NB4 (cell line): ENCODE measurements at places on chromosomes 5 and 9.

- DNase-seq, result no peak
Observed at GRCh38 chr5:7494481-7495130, 98.7 kb downstream of the ADCY2 start.

DNA sequence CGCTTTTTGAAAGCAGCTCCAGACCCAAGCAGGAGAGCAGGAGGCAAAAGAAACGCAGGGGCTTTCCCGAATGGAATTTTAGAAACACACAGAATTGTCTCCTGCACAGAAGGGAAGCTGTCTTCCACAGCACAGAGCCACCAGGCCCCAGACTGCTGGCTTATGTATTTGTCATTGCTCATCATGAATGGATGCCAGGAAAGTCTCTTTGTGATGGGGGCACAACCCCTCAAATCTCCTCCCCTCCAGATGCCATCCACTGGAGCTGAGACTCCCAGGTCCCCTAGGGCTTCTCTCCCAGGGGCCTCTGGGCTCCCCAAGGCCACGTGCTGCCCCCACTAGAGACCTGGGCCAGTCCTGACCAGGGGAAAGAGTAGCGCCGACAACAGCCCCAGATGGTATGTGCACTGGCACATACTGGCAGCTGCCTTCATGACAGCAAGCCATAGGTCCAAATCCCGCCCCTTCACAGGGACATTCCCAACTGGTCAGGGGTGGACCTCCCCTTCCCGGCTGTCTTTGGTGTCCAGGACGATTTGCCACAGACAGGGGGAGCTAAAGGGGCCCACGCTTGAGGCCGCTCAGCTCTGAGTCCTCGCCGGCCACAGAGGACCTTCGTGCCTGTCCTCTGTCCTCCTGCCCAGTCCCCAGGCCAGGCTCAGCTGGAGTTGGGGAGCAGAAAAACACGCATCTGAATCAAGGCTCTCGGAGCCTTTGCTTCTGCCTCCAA lies 127.8 kb downstream of the KCNIP1 start:
- DNase-seq, result no peak

DNA sequence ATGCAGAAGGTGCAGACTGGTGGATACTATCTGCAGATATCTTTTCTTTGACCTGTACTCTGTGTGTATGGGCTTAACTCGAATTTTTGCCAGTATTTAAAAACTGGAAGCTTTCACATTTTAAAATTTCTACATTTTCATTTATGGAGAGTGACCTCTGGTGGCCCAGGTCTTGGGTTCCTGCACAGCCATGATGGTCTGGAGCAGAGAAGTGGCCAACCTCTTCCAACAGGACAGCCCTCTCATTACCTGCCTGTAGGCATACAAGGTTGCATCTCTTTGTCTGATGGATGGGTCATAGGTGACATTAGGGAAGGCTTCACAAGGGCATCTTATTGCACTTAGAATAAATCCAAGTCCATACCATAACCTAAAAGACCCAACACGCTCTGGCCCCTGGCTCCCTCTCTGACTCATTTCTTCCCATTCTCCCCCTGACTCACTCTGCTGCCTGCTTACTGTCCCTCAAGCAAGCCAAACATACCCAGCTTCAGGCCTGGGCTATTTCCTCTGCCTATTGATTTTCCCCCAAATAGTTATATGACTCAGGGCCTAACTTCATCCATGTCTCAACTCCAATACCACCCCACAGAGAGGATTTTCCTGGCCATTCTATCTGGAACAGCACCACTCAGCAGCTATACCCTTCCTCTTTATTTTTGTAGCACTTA lies 113.3 kb upstream of the SLC1A3 start:
- no peak for DNase-seq

GRCh38 chr5:124462751-124463150 lies 283.7 kb downstream of the ZNF608 start:
- no peak for DNase-seq

GRCh38 chr5:32311404-32312196 lies 1.1 kb downstream of the MTMR12 start:
- peak; percentile 35 for DNase-seq

DNA sequence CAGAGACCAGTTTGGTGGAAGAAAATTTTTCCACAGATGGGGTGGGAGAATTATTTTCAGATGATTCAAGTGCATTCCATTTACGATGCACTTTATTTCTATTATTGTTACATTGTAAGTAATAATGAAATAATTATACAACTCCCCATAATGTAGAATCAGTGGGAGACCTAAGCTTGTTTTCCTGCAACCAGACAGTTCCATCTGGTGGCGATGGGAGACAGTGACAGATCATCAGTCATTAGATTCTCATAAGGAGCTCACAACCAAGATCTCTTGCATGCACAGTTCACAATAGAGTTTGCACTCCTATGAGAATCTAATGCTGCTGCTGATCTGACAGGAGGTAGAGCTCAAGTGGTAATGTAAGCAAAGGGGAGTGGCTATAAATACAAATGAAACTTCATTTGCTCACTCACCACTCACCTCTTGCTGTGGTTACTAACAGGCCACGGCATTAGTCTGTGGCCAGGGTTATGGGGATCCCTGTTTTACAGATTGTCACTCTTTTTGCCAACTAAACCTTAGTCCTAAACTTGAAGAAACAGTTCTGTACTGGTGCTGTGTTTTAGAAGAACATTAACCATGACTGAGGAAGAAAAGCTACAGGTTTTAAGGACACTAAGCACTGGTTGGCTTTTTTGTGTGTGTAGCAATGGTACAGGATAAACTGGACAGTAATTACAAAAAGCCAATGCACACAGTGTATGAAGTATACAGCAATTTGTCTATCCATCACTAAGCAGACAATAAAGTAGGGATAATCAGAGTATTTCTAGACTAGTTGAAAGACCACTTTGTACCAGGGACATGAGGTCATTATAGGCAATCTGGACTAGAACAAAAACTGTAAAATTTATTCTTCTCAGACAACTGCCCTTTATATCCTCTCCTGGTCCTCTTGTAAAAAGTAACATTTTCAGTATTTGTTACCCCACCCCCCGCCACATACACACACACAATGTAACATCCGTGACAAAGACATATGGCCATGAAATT lies 9.9 kb downstream of the TMEM232 start:
- no peak for DNase-seq

- no peak for DNase-seq
Observed at GRCh38 chr5:148713735-148714508, 59.6 kb upstream of the HTR4 start.

- DNase-seq, result no peak
Observed at GRCh38 chr5:34501840-34502239, 154.3 kb upstream of the RAI14 start.

GRCh38 chr5:73540192-73540591 lies 25.2 kb downstream of the ANKRA2 start:
- DNase-seq, result no peak

- peak; percentile 34 for DNase-seq
Observed at GRCh38 chr9:18423791-18424531, 50.0 kb upstream of the ADAMTSL1 start.

DNA sequence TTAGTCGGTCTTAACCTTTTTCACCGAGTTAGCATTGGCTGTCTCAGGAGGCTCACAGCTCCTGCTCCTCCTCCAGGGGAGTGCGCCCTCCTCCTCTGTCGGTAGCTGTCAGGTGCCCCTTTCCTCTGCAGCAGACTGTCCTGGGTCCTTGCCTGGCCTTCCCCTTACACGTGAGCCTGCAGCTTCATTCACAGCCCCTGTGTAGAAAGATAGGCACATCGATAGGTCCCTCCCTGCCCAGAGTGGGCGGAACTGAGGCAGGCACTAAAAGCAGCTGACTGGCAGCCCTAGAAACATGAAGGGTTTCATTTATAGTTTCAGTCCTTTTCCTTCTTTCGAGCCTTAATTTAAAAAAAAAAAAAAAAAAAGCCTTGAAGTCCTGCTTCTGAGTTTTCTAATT lies 17.2 kb downstream of the TENT4A start:
- no peak for DNase-seq

- no peak for DNase-seq
Observed at GRCh38 chr5:38226091-38226490, 32.3 kb upstream of the EGFLAM start.

DNA sequence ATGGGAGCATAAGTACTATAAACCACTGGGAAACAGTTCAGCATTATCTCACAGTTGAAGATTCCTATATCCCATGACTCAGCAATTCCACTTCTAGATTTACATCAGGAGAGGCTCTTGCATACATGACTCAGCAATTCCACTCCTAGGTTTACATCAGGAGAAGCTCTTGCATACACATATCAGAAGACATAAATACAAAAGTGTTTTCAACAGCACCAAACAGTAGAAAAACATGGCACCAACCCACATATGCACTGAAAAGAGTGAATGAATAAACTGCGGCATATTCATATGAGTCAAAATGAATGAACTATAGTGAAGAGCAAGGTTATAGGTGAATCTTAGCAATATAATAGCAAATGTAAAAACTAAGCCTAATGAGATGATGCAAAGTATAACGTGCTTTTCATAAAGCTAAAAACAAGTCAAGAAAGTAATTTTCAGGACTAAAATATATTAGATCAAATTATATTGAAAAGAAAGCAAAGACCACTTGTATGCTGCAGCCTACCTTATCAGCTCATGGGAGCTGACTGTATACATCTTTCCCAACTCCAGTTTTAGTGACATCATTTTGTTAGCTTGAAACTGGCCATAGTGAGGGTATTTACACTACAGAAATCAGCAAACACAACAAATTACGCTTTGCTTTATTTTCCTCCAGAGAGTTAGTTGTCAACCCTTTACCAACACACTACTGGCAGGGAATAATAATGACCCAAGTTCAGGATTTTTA lies 95.8 kb downstream of the ANKRD18B start:
- DNase-seq, result peak; percentile 86

DNA sequence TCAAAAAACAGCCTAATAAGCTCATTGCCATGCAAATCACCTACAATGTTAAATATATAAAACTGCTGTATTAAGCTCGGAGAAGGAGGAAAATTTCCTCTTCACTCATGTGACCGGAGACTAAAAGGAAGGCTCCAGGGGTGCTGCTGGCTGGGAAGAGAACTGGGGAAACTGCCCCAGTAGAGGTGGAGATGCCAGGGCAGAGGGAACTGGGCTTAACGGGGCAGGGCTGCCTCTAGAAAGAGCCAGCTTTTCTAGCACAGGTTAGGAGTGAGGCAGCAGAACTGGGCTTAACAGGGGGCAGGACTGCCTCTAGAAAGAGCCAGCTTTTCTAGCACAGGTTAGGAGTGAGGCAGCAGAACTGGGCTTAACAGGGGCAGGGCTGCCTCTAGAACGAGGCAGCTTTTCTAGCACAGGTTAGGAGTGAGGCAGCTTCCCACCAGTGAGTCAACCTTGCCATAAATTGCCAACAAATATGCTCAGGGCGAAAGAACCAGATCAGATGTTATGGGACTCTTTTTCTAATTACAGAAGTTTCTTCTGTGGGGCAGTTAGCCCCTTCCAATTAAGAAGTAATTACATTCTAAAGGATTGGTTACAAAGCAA lies 115.3 kb downstream of the FANCC start:
- no peak for DNase-seq

- DNase-seq, result no peak
Observed at GRCh38 chr9:20726144-20726543, 42.1 kb downstream of the FOCAD start.

- peak; percentile 2 for DNase-seq
Observed at GRCh38 chr5:127650649-127651048, 1.8 kb downstream of the CTXN3 start.

DNA sequence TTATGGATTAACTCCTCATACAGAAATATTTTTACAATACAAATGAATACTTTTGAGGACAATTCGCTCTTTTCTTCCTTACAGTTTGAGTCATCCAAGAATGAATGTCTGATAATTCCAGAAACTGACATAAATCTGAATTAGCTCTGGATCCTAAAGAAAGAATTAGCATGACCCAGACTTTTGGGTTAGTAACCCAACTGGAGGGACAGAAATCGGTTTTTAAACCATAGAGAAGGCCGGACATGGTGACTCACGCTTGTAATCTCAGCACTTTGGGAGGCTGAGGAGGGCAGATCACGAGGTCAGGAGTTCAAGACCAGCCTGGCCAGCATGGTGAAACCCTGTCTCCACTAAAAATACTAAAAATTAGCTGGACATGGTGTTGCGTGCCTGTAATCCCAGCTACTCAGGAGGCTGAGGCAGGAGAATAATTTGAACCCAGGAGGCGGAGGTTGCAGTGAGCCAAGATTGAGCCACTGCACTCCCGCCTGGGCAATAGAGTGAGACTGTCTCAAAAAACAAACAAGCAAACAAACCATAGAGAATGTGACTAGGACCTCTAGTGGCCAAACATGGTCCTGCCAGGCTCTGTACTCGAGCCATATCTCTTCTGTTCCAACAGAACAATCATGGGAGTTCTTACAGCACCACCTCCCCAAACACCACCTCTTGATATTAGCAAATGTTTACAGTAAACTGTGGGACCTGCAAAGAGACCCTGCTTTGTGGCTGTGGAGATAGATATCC lies 44.8 kb downstream of the LURAP1L start:
- DNase-seq, result peak; percentile 44

DNA sequence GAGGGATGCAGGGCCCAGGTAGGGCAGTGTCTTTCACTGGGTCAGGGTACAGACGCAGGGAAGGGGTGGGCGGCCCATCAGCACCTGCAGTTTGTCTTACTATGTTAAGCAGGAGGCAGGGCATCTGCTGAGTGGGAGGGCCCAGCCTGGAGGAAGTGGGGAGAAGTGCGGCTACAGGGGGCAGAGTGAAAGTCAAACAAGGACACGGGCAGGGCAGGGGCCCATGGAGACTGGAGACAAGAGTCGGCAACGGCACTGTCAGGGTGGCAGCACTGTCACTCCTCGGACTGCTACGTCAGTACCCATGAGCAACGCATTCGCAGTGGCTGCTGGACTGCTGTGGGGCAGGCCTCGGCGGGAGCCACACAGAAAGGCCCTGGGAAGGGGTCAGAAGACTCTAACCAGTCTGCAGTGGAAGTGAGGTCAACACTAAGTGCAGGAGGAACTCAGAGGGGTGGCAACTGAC lies 19.7 kb downstream of the CAMSAP1 start:
- peak; percentile 96 for DNase-seq

GRCh38 chr5:137666461-137666850 lies 69.4 kb downstream of the KLHL3 start:
- no peak for DNase-seq

DNA sequence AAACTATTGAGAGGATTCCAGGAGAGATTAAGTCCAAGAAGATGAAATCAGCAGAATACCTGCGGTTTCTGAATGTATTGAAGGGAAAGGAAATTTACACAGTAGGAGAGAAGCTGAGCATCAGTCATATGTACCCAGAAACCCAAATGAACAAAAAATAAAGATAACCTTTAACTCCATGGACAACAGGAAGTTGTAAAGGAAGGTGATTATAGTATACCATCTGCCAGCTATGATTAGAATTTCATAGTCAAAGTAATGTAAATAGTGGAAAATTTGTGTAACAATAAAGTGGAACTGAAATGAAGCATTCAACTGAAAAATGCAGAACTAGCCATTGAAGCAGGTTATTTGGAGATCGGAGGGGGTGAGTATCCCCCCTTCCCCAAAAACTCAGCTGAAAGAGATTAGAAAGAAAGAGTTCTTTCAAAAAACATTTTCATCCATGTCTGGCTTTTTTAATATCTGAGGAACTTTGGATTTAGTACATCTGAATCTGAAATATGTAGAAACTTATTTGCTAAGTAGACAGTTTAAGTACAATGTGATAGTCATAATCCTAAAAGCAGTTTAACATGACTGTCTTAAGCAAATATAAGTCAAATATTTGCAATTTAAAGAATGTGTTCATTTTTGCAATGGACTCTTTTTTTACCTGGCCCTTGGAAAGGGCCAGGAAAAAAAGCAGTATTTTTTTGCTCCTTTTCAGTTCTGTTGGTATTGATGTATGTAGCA lies 58.4 kb downstream of the APC start:
- DNase-seq, result no peak
